ENCODE measurements at places on chromosomes 4 and X. TPM values are rescaled to one million over a fixed set of nuclear protein-coding genes. Genes with fewer than 3 reads are reported as not detected.

Gene BANK1
- 1.9 TPM for total RNA-seq

Gene CA5B
- 35.2 TPM for total RNA-seq

Gene MAGEB2
- total RNA-seq, result not detected

Gene VEGFD
- not detected for total RNA-seq

Gene FNIP2
- total RNA-seq, result 8.1 TPM

Gene MAGEA2B
- total RNA-seq, result not detected

Gene SSX2
- total RNA-seq, result not detected

Gene GYPB
- not detected for total RNA-seq

Gene FRG2
- not detected for total RNA-seq

Gene ABCG2
- 0.61 TPM for total RNA-seq

Gene MAPK10
- not detected for total RNA-seq

Gene DMRTC1
- total RNA-seq, result 0.64 TPM

Gene PRKG2
- 0.78 TPM for total RNA-seq

Gene LONRF3
- total RNA-seq, result 4.3 TPM

Gene SULT1E1
- total RNA-seq, result not detected

Gene NDP
- not detected for total RNA-seq

DNA sequence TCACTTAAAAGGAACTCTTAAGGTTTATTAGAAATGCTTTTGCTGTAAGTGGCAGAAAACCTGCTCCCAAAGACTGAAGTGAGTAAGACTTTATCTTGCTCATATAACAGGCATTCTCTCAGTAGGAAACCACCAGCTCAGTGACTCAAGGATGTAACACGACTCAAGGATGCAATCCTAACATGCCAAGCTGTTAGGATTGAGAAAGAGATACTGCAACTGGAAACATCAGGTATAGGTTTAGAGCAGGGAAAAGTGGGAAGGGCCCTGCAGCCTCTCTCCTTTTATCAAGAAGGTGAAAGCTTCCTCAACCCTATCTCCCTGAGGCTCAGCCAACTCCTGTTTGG lies 11.9 kb upstream of the SLC9A7 start:
- DNase-seq, result no peak

- DNase-seq, result peak; percentile 76
Observed at GRCh38 chrX:15751155-15751819, 13.2 kb downstream of the CA5B start.

DNA sequence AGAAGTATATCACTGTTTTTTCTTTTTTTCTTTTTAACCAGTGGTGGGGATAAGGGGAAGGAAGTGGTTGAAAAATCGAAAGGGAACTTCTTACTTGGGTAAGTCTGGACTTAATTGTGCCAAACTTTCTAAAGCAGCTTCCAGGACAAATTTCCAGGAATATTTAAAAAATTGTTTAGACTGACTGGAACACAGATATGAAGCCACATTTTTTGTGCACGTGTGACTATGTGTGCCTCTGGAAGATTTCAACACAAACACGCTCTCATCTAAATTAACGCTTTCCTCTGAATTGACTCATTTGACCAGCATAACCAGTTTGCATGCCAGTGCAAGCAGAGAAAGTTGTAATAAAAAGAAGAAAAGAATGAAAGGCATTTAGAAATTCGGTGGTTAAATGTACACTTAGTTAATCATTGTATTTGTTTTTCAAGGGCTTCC lies 18.8 kb upstream of the YTHDC1 start:
- DNase-seq, result no peak

- DNase-seq, result no peak
Observed at GRCh38 chr4:52144372-52144771, 93.3 kb downstream of the SPATA18 start.

- DNase-seq, result no peak
Observed at GRCh38 chr4:156803056-156803455, 168.5 kb downstream of the PDGFC start.

- DNase-seq, result no peak
Observed at GRCh38 chr4:4859799-4860599, 534 bp downstream of the MSX1 start.

DNA sequence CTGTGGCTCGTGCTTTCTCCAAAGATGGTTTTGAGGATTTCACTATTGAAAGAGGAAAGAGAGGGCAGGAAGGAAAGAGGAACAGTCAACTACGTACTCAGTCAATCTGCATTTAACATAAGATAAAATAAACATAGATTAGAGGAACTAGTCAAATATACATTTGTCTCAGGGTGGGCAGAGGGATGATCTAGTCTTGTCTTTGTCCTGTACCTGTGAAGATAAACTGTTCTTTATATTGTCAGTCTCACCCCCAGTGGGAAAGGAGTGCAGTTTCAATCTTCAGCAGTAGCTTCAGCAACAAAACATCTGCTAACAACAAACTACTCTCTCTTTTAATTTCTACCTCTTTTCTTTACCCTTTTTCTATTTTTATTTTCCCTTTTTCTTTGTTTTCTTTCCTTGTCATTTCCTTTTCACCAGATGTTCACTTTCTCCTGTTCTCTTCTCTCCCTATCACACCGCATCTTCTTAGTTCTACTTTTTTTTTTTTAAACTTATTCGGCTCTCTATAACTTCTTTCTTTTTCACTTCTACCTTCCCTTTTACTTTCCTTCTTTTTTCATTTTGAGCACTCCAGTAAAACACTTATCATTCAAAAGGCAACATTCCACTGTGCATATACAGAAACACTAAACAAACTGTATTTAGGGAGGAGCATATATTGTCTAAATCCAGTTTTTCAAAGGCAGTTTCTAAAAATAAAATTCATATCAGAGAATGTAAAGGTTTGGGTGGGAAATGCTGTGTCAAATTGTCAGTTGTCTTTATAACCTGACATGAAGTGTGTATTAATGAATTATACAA lies 51.4 kb upstream of the GUCY1A1 start:
- DNase-seq, result no peak

DNA sequence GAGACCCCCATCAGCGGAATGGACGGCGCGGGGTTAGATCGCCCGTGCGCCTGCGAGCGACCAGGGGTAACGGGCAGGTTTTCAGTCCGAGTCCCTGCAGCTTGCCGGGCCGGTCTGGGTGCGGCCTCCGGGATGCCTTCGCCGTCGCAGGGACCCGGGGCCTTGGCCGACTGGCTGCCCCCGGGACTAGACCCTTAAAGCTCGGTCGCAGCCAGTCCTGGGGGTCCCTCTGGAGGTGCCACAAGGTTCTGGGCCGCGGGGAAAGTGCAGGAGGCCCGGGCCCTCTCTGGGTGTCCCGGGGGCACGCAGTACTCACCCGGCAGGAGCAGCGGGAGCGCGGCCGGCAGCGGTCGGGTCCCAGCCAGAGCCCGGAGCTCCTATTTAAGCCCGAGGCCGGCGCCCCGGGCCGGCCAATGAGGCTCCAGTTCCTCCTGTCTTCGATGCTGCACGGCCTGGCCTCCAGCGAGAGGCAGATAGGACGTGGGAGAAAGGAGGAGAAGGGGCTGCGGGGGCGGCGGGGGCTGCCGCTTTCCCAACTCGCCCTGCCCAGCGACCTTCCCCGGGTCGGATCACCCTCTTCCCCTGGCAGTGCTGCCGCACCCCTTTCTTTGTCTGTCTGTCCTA lies at the start of gene SPON2:
Gene SPON2, minus strand, starts transcription at position 356 of the 624 bp plus-strand sequence.
- no peak for DNase-seq

- DNase-seq, result no peak
Observed at GRCh38 chr4:21451032-21451431, 497.5 kb downstream of the KCNIP4 start.

GRCh38 chr4:78145622-78146021 lies 88.5 kb downstream of the FRAS1 start:
- no peak for DNase-seq

DNA sequence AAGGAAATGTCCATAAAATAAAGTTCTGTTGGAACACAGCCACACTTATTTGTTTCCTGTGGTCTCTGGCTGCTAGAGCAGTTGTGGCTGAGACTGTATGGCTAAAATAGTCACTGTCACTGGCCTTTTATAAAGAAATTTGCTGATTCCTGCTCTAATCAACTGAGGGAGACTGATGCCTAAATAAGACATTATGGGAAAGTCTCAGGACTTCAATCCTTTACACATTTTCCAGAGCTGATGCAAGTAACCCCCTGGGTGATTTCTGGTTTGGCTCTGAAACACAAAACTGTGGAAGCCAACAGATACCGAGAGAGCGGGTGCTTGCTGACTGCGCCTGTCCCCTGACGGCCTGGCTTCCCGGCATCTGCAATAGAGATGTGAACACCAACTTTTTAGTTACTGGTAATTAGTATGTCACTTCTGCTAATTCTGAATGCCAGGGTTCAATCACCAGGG lies 64.0 kb downstream of the POLR2B start:
- DNase-seq, result no peak

DNA sequence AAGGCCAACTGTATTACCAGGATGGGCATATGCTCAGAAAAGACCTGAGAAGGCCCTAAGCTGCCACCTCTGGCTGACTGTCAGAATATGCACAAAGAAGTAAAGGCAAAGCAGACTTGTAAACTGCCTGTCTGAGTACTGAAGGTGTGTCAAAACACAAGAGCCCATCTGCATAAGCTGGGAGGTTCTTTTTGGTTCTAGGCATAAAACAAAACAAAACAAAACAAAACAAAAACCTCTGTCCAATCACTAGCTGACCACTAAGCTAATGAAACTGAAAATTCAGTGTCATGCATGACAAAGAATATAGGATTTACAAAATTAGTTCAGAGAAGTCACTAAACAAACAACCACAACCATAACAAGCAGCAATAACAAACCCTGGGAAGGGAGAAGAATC lies 20.6 kb downstream of the SH3D19 start:
- DNase-seq, result no peak

- DNase-seq, result no peak
Observed at GRCh38 chr4:92198711-92199110, 105.1 kb upstream of the GRID2 start.

DNA sequence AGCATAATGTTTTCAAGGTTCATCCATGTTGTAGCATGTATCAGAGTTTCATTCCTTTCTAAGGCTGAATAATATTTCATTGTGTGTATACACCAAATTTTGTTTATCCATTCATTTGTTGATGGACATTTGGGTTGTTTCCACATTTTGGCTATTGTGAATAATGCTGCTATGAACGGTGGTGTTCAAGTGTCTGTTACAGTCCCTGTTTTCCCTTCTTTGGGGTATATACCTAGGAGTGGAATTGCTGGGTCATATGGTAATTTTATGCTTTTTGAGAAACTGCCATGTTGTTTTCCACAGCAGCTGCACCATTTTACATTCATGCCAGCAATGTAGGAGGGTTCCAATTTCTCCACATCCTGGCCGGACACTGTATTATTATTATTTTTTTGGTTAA lies 3.4 kb upstream of the USP9X start:
- DNase-seq, result no peak

- no peak for DNase-seq
Observed at GRCh38 chr4:169032883-169033645, 23.0 kb upstream of the CBR4 start.

- DNase-seq, result no peak
Observed at GRCh38 chr4:48261281-48261680, 8.4 kb downstream of the TEC start.

GRCh38 chrX:131072871-131073571 lies 14.9 kb downstream of the ARHGAP36 start:
- DNase-seq, result no peak

DNA sequence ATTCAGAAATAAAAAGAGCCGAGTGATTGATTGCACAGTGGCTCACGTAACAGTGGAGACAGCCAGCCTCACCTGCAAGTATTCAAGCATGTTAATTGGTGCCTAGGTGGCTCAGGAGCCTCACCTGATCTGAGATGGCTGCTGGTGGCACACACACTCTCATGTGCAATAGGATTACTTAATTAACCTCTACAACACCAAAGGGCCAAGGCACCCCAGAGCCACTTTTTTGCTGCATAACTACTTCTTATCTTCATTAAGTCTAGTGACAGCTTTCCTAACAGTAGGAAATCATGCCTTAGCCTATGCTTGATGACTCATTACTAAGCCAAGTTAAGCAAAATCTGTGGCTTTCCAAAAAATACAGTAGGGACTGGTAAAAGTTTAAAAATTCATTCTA lies 117.3 kb upstream of the NOCT start:
- DNase-seq, result no peak

DNA sequence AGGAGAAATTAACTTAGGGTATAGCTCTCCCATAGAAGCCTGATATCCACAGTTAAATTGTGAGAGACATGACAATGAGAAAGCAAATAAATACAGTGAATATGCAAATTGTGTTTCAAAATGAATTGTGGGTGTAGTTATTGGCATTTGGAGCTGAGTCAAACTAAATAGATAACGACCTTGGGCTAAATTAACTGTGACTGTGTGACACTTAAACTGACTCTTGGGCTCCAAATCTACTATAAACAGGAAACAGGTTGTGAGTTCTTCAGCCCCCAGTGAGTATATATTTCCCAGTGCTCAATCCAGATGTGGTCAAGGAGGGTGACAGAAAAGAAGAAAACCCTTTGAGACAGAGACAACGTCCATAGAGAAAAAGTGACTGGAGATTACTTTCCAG lies 11.3 kb upstream of the MAGEA10 start:
- no peak for DNase-seq

DNA sequence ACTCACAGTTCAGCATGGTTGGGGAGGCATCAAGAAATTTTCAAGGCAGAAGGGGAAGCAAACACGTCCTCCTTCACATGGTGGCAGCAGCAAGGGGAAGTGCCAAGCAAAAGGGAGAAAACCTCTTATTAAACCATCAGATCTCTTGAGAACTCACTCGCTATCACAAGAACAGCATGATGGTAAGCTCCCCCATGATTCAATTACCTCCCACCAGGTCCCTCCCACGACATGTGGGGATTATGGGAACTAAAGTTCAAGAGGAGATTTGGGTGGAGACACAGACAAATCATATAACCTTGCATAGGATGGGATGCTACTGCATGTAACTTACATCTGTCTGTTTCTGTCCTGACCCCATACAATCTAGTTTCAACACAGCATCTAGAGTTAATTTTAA lies 511.8 kb upstream of the ARX start:
- DNase-seq, result no peak

- no peak for DNase-seq
Observed at GRCh38 chr4:92566269-92566668, 262.5 kb downstream of the GRID2 start.

DNA sequence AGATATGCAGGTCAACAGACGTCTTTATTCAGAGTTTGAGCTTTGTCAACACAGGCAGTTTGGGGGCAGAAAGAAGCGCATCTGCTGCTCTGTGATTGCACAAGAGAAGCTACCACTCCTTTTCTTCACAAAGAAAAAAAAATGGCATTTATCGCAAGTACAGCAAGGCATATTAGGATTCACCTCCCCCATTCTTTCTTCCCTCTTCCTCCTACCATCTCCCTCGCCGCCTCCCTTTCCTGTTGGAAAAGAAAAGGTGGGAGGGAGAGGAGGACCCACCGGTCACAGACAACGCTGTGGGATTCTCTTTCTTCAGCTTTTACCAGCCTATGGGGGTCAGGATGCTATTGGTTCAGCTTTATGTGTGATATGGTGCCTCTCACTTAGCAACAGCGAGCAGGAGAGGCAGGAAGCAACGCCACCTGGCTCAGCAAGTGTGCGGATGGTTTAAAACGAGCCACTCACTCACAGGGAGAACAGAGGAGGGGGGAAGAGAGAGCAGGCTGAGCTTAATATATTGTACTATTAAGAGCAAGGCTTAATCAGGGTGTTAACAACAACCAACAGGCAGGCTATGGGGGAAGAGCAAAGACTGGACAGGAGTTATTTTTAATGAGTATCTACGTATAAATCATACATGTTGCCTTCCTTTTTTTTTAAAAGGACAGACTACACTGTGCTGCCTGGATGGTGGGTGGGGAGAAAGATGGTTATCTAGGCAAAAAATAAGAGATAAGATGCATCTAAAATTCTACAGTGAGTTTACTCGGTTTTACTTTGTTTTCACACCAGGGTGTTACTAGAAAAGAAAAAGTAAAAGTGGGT lies 104.7 kb downstream of the MAML3 start:
- peak; percentile 56 for DNase-seq

All from CD8-positive, alpha-beta T cell (primary cell).